Breast epithelium (tissue), 4 donors: ENCODE measurements at places on chromosomes 1 and 21. TPM values are rescaled to one million over a fixed set of nuclear protein-coding genes. Genes with fewer than 3 reads are reported as not detected.
A peak's percentile ranks its signal among the peaks of the same experiment; 100 is the strongest.

Gene C1QA
- total RNA-seq = 104 TPM

Gene EDARADD
- 0.32 TPM for total RNA-seq

Gene TCHH
- total RNA-seq = 0.15 TPM

Gene RAVER2
- total RNA-seq = 6.6 TPM

Gene NKAIN1
- total RNA-seq = 0.16 TPM

Gene TAGLN2
- 259 TPM for total RNA-seq

Gene ARTN
- total RNA-seq = not detected

- H3K27me3 ChIP-seq = no peaks in the 10 kb centered on the region
- DNase-seq = peak; percentile 86
- no peaks in the 10 kb centered on the region for H3K36me3 ChIP-seq
- H3K27ac ChIP-seq = peak overlapping the region; percentile 82
Measured at GRCh38 chr1:217029281-217030157, 306.3 kb upstream of the ESRRG start.

GRCh38 chr1:230170622-230171021 is 103.6 kb downstream of the GALNT2 start:
- no peak overlapping the region for H3K4me3 ChIP-seq
- no peaks in the 10 kb centered on the region for H3K27me3 ChIP-seq
- H3K27ac ChIP-seq = no peak overlapping the region
- no peaks in the 10 kb centered on the region for H3K36me3 ChIP-seq

- no peaks in the 10 kb centered on the region for H3K27me3 ChIP-seq
- no peak for DNase-seq
- H3K27ac ChIP-seq = no peak overlapping the region
- H3K4me1 ChIP-seq = no peaks in the 10 kb centered on the region
- H3K4me3 ChIP-seq = no peak overlapping the region
Measured at GRCh38 chr1:61748566-61748965, 6.3 kb downstream of the PATJ start.

- no peak for DNase-seq
- H3K27ac ChIP-seq = no peak overlapping the region
- no peaks in the 10 kb centered on the region for H3K4me1 ChIP-seq
Measured at GRCh38 chr21:16873176-16873575, 639.7 kb upstream of the CXADR start.

GRCh38 chr1:82451191-82451590 is 650.5 kb downstream of the ADGRL2 start:
- no peaks in the 10 kb centered on the region for H3K4me1 ChIP-seq
- H3K27me3 ChIP-seq = no peaks in the 10 kb centered on the region

- no peaks in the 10 kb centered on the region for H3K27me3 ChIP-seq
- no peak for DNase-seq
- H3K27ac ChIP-seq = no peak overlapping the region
- no peaks in the 10 kb centered on the region for H3K36me3 ChIP-seq
- H3K4me3 ChIP-seq = no peak overlapping the region
- H3K4me1 ChIP-seq = no peaks in the 10 kb centered on the region
Measured at GRCh38 chr1:60031146-60031545, 42.4 kb downstream of the C1orf87 start.
